ENCODE measurements at places on chromosomes 6 and 20.

GRCh38 chr6:13014504-13015378, 298.2 kb downstream of the PHACTR1 start:
- no peak for DNase-seq

- peak; percentile 90 for DNase-seq
These were observed 6.2 kb downstream of the SAPCD1 start for GRCh38 chr6:31768363-31769257.

- DNase-seq = peak; percentile 36
These were observed 114.0 kb downstream of the PDSS2 start for GRCh38 chr6:107345393-107345792.

DNA sequence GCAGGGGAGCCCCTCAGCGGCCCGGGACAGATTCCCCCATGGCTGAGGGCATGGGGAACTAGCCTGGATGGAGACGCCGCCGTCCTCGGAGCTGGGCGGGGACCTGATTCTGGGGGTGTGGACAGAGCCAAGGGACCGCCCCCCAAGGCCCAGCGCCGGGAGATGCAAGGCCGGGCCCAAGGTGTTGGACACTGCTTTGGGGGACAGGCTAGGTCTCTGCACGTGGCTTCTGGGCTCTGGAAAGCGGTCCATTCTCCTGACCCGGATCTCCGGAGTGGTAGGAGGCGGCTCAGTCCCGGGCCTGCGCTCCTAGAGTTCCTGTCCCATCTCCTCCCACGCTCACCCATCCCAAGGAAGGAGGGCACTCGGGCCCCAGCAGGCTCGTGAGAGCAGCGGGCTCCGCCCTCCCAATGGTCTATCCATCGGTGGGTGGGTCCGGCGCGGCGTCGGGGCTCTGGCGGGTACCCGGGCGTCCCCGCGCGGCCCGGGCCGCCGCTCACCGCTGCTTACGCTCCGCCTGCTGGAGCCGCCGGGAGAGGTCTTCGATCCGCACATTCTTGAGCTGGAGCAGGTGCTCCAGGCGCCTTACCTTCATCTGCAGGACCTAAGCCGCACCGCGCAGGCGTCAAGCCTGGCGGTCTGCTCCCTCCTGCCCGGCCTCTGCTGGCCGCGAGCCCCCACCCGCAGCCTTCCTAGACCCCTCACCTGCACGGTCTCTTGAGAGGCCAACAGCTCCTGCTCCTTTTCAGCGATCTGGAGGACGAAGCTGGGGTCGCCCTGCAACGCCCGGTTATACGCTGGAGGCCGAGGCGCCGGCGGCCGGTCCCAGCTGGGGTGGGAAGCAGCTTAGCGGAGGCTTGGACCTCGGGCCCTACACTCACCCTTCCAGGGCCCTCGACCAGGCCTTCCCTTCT, 3.3 kb downstream of the SPEF1 start:
- DNase-seq = peak; percentile 73
